ENCODE measurements at places on chromosomes 2 and 18.
A peak's percentile ranks its signal among the peaks of the same experiment; 100 is the strongest.

DNA sequence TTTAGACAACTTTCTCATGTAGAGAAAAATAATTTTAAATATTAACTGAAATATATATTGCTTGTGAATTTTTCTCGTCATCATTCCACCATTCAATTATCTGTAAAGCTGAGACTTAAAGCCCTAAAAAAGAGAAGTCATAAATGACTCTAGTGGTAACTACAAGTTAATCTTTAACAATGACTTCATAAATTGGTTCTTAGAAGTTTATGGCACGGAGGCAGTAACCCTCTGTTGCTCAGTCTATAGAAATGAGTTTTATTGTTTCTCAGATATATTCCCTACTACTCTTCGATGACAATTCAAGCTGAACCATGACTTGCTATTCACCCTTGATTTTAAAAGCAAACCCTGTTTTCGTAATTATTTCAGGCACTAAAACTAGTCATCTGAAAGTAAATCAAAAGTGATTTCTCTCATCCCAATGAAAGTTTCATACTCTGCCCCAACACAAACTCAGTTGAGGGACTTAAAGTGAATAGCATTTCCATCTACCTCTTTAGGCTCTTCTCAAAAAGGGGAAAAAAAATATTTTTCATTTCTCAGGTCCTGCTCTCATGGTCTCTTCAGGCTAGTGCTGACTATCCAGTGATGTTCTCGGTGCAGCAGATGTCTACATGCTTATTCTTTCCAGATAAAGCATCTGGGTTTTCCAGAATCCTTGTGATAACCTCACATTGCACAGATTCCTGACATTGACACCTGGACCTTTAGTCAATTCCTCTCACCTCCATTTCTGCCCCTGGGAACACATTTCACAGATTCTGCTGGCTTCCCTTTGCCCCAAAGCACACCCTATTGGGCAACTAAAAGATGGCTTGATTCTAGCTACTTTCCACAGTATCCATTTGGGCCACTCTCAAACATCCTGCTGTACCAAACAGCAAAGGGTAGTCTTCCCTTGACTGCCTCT, 207.8 kb upstream of the LRATD1 start:
- H3K27ac ChIP-seq: no peak overlapping the region
- DNase-seq: no peak
- no peaks in the 10 kb centered on the region for H3K4me1 ChIP-seq
- H3K27me3 ChIP-seq: no peaks in the 10 kb centered on the region

DNA sequence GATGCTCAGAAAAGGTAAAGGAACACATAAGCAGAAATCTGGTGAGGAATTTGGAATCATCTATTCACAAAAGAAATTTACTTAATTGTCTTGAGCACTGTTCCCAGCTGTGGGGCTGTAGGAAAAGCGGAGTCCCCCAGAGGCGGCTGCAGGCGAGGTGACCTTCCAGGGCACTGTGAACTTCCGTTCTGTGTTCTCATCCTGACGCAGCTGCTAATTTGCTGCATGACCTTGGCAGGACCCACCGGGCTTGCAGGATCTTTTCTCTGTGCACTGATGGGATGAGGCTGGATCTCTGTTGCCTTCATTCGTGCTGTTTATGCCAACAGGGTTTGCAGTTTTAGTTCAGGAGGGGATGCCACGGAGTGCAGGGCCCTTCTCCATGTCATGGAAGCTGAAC, 301.9 kb upstream of the MYT1L start:
- no peaks in the 10 kb centered on the region for H3K27me3 ChIP-seq
- H3K4me1 ChIP-seq: no peaks in the 10 kb centered on the region
- no peaks in the 10 kb centered on the region for H3K36me3 ChIP-seq
- H3K27ac ChIP-seq: no peak overlapping the region
- no peak for DNase-seq
- H3K4me3 ChIP-seq: no peak overlapping the region

DNA sequence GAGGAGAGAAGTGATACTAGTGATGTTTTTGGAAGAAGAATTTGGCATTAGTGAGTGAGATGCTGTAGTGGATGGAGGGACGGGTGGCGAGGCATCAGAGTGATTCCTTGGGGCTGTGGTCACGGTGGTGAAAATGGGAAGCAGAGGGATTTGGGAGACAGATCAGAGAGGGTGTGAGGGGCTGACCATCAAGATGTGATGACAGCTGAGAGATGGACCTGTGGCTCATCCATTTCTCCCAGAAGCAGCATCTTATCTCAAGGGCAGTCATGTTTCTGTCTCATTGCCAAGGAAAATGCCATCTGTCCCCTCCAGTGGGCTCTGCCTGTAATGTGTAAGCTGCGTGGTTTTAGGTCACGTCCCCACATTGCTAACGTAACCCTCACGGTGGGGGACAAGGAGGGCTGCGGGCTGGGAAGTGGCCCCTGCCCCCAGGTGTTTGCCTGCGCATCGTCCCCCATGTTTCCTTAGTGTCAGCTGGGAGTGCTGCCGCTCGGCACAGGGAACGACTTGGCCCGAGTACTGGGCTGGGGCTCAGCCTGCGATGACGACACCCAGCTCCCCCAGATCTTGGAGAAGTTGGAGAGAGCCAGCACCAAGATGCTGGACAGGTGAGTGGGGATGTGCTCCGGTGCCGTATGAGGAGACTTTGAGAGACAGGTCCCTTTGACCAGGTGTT, 91.0 kb downstream of the DGKD start:
- peak overlapping the region; percentile 22 for H3K27ac ChIP-seq
- H3K4me3 ChIP-seq: no peak overlapping the region
- no peaks in the 10 kb centered on the region for H3K27me3 ChIP-seq
- DNase-seq: no peak
- H3K4me1 ChIP-seq: peaks cover 16% of the 10 kb centered on the region

DNA sequence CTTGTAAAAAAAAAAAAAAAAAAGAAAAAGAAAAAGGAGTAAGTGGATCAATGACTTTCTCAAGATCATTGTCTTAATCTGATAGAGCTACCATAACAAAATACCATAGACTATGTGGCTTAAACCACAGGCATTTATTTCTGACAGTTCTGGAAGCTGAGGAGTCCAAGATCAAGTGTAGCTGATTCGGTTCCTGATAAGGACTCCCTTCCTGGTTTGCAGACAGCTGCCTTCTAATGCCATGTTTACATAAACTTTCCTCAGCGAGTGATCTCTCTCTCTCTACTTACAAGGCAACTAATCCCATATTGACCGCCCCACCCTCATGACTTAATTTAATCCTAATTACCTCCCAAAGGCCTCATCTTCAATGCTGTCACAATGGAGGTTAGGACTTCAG, 36.5 kb upstream of the SIX2 start:
- H3K27me3 ChIP-seq: peaks cover 52% of the 10 kb centered on the region
- no peaks in the 10 kb centered on the region for H3K36me3 ChIP-seq
- H3K4me3 ChIP-seq: no peak overlapping the region
- no peak overlapping the region for H3K27ac ChIP-seq

- H3K4me1 ChIP-seq: no peaks in the 10 kb centered on the region
- H3K27me3 ChIP-seq: peaks cover 6% of the 10 kb centered on the region
- no peak for DNase-seq
- no peak overlapping the region for H3K4me3 ChIP-seq
These were observed 105.9 kb upstream of the SIX2 start for GRCh38 chr2:45115181-45115580.

Measured in effector memory CD8-positive, alpha-beta T cell (primary cell).